ENCODE measurements at places on chromosomes 6 and 20. TPM values are rescaled to one million over a fixed set of nuclear protein-coding genes. Genes with fewer than 3 reads are reported as not detected.
A peak's percentile ranks its signal among the peaks of the same experiment; 100 is the strongest.

- no peak for DNase-seq
These were observed 330.1 kb downstream of the RIMS1 start for GRCh38 chr6:72216222-72217068.

GRCh38 chr20:13756551-13756950 is 28.2 kb downstream of the ESF1 start:
- no peak for DNase-seq

- DNase-seq = no peak
These were observed 3.2 kb upstream of the SMPDL3A start for GRCh38 chr6:122785891-122786290.

DNA sequence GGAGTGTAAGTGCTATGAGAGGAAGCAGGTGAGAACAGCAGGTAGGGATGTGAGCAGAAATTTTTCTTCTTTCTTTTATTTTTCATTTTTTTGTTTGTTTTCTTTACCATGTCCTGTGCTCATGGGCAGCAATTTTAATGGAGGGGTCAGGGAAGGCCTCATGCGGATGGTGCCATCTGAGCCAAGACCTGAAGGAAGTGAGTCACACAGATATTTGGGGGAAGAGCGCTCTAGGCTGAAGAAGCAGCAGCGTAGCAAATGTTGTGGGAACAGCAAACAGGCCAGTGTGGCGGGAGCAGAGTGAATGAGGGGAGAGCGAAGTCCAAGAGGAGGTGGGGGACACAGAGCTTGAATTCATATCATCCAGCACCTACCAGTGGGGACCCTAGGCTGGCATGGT is 12.7 kb downstream of the SPDEF start:
- DNase-seq = peak; percentile 55

- peak; percentile 94 for DNase-seq
These were observed 51.2 kb upstream of the RANBP9 start for GRCh38 chr6:13762611-13763441.

GRCh38 chr6:71420693-71421328 is 132.2 kb downstream of the OGFRL1 start:
- peak; percentile 93 for DNase-seq

DNA sequence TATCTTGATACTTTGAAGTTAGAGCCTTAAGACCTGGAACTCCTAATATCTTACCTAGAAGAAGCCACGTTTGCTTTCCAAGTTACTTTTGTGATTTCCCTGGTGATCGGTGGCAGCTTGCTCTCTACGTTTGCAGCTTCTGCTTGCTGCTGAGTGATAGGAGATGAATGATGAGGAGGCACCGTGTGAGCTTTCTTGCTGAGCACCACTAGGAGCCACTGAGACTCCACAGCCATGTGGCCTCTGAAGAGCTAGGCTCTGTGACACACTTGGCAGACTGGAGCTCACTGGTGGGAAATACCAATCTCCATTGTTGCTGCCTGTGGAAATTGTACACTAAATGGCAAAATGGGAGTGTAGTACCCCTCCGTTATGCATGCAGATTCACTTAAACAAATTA is 161.8 kb downstream of the IBTK start:
- DNase-seq = no peak

- DNase-seq = no peak
These were observed 2.1 kb upstream of the GHRH start for GRCh38 chr20:37263686-37264085.

DNA sequence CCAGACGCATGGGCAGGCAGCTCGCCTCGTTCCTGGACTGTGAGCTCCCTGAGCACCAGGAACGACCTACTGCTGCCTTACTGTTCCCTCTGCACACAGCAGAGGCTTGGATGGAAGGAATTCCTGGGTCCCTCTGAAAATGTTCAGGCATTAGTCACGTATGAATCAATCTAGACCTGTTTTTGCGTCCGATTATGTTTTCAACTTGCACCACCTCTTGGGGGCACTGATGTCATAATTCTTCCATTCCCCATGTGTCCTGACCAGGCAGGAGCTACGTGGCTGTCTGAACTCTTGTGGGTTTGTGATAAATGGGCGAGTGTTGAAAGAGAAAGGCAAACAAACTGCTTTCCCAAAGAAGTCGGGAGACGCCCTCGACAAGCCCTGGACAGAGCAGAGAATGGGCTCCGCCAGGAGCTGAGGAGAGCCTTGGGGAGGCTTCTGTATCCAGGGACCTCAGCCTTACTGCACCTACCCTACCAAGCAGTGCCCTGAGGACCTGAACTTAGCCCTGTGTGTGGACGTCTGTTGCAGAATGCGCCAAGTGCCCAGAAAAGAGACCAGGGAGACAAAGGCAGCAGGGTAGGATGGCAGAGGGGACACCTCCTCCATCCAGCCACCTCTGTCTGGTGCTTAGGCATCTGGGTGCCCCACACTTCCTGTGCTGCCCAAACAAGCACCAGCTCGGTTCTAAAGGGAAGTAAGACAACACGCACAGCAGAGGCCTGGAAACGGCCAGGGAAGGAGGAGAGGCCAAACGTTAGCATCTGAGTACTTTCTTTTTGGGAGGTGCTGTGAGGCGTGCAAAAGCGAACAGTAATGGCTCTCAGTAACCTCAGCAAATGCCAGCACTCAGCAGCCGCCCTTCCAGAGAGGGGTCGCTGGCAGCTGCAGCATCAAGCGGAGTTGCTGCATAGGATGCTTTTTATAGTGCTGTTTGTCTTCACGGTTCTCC is 124.2 kb downstream of the LY86 start:
- peak; percentile 96 for DNase-seq

- DNase-seq = no peak
These were observed 1.5 kb downstream of the EEF1A2 start for GRCh38 chr20:63497138-63497945.

- no peak for DNase-seq
These were observed 163.7 kb downstream of the MANEA start for GRCh38 chr6:95741045-95741444.

- DNase-seq = peak; percentile 84
These were observed 78.2 kb upstream of the EEF1E1 start for GRCh38 chr6:8180327-8181159.

DNA sequence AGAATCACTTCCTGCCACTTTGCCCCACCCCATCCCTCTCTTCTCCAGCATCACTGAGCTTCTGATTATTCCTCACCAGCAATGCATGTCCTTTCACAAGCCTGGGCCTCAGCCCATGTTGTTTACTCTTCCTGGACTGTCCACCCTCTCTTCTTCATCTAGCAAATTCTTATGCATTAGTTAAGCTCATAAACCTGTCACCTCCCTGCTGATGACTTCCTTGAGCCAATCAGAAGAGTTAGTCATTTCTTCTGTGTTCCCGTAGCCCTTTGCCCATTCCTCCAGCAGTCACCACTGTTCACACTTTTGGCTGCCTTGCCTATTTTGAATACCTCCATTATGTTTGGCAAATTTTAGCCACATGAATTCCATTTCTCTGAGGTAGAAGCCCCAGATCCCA is 4.1 kb upstream of the CRYBG1 start:
- DNase-seq = no peak

DNA sequence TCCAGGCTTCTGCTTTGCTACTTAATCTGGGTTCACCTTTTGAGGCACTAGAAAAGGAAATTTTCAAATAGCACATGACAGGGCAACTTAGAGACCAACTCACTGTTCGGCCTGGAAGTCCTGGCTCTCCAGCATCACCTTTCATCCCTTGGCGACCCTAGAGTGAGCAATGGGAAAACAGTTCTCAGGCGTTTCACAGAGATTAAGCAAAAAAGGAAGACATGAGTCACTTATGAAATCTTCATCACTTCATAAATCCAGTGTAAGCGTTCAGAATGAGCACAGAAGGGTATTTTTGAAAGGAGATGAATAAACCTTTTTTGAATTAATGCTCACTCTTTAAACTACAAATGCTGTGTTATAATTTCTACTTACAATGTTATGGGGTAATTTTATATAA is 104.0 kb downstream of the COL12A1 start:
- DNase-seq = peak; percentile 81

DNA sequence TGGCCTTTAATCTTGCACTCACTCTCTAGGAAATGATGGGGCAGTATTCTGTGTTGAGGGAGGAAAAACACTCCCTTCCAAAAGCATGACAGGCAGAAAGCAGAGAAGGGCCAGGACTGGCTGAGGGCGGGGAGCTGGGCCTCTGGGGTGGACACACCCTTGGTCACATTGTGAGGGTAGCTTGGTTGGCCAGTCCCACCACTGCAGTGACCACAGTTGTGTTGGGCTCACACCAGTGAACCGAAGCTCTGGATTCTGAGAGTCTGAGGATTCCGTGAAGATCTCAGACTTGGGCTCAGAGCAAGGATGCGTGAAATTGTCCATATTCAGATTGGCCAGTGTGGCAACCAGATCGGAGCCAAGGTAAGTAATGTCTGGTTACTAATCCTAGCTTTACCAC is at the start of gene TUBB1:
TUBB1 (plus strand) TSS at position 213 of the 400 bp plus-strand sequence; CDS start at position 307, 94 bp downstream.
- DNase-seq = no peak

GRCh38 chr6:11066505-11067347 is 22.6 kb upstream of the ELOVL2 start:
- DNase-seq = no peak

- no peak for DNase-seq
These were observed 91.8 kb upstream of the NHSL1 start for GRCh38 chr6:138590796-138591709.

GRCh38 chr6:149913085-149913484 is 9.8 kb downstream of the RAET1G start:
- no peak for DNase-seq

GRCh38 chr6:139983555-139984276 is 609.3 kb upstream of the CITED2 start:
- DNase-seq = no peak

GRCh38 chr20:32208499-32209154 is 947 bp downstream of the POFUT1 start:
- no peak for DNase-seq

- no peak for DNase-seq
These were observed 5.8 kb upstream of the SRXN1 start for GRCh38 chr20:658731-659291.

GRCh38 chr6:22765015-22765414 is 195.6 kb downstream of the HDGFL1 start:
- peak; percentile 70 for DNase-seq

GRCh38 chr20:431012-431904 is 23.2 kb downstream of the RBCK1 start:
- DNase-seq = peak; percentile 52

DNA sequence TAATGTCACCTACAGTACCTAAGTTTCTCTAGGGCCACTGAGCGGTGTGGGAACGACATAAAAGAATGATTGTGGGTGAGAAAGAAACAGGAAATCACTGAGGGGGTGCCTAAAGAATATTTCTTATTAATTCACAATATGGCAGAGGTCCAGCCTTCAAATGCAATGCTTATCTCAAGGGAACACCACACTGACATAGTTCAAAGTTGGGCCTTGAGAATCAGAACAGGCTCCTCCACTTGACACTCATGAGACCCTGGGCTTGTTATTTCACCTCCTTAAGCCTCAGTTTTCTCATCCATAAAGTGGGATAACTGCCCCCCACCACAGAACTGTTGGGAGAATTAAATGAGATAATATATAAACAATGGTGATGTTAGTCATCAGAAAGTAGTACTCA is 40.4 kb upstream of the ARHGAP18 start:
- DNase-seq = no peak

DNA sequence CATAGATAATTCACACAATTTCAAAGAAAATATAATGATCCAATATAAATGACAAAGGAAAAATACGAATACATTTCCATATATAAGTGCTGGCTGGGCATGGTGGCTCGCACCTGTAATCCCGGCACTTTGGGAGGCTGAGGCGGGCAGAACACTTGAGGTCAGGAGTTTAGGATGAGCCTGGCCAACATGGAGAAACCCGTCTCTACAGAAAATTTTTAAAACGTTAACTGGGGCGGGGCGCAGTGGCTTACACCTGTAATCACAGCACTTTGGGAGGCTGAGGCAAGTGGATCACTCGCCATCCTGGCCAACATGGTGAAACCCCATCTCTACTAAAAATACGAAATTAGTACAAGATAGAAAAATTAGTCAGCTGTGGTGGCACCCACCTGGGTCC is 14.9 kb upstream of the MAPK13 start:
- DNase-seq = no peak

DNA sequence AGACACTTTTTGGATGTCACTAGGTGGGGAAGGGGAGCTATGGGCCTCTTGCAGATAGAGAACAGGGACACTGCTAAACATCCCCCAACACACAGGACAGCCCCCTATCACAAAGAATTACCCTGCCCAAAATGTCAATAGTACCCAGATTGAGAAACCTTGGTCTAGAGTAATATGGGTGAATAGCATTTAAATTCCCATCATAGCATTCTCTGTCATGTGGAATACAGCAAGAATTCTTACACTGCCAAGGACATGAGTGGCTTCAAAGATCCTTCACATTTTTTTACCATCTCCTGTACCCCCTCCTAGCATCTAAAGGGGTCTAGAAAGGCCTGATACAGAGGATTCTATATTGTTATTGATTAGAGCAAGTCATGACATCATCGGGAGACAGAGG is 83.1 kb upstream of the SSTR4 start:
- no peak for DNase-seq

GRCh38 chr6:130997061-130997753 is 65.8 kb downstream of the EPB41L2 start:
- peak; percentile 62 for DNase-seq

The C20orf141 gene
- not detected for total RNA-seq

The NOX3 gene
- not detected for total RNA-seq

The NINL gene
- total RNA-seq = 7.9 TPM

The TNXB gene
- 1.8 TPM for total RNA-seq

The TMEM217 gene
- total RNA-seq = 7.3 TPM

The EXOC2 gene
- total RNA-seq = 49.7 TPM

The BCL2L1 gene
- 103 TPM for total RNA-seq

The ENPP5 gene
- total RNA-seq = 1.4 TPM

The ULBP2 gene
- total RNA-seq = 7.3 TPM

The SLC52A3 gene
- total RNA-seq = 0.09 TPM

The PNLDC1 gene
- total RNA-seq = 0.11 TPM

The PRICKLE4 gene
- 3.1 TPM for total RNA-seq

The ASIP gene
- total RNA-seq = not detected

The SAMD3 gene
- total RNA-seq = 0.45 TPM

The TBX18 gene
- total RNA-seq = 12.2 TPM

The NMBR gene
- not detected for total RNA-seq

The PPIL6 gene
- total RNA-seq = 1.7 TPM

The MUC21 gene
- total RNA-seq = not detected

The HLA-DRA gene
- not detected for total RNA-seq

The C20orf144 gene
- total RNA-seq = not detected
